T-helper 1 cell (primary cell): ENCODE measurements at places on chromosomes 12 and 14.

- no peak for DNase-seq
These were observed 67.1 kb downstream of the NOC4L start for GRCh38 chr12:132211326-132211725.

DNA sequence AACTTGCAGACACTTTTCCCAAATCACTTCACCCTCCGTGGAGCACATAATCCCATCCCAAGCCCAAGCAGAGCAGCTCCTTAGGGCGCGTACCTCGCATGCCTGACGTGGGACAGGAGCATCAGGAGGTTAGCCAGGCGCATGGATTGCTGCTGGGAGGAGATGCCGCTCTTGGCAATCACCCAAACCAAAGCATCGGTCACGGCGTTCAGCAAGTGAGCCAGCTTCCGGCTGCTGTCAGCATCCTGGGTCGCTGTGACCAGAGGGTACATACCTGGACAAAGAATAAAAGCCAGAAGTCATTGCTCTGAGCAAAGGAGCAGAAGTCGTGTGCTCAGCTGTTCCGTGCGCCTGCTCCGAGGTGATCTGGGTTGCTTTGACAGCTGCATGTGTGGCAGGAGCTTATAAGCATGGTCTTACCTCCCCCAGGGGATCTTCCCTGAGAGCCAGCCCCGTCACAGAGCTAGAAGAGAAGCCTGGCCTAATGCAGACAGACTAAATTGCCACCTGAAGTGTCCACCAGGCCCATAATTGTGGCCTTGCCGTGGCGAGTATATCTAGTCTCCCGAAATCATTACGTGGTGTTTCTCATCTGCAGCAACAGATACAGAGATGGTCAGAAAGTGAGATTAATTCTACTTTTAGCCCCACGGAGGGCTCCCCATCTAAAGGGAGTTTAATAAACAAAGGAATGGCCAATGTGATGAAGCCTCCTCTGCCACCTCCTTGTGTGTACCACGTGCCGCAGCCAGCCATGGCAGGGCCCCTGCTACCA, 59.1 kb downstream of the ESR2 start:
- DNase-seq: no peak

GRCh38 chr14:77885367-77885766, 85.5 kb downstream of the ADCK1 start:
- DNase-seq: no peak

GRCh38 chr12:48946205-48946604, 11.1 kb downstream of the ARF3 start:
- DNase-seq: no peak

GRCh38 chr12:98211909-98212695, 303.3 kb upstream of the TMPO start:
- DNase-seq: no peak

GRCh38 chr12:27498761-27499160, 25.2 kb upstream of the PPFIBP1 start:
- no peak for DNase-seq

GRCh38 chr12:57342207-57342691, 88.6 kb downstream of the R3HDM2 start:
- DNase-seq: no peak

DNA sequence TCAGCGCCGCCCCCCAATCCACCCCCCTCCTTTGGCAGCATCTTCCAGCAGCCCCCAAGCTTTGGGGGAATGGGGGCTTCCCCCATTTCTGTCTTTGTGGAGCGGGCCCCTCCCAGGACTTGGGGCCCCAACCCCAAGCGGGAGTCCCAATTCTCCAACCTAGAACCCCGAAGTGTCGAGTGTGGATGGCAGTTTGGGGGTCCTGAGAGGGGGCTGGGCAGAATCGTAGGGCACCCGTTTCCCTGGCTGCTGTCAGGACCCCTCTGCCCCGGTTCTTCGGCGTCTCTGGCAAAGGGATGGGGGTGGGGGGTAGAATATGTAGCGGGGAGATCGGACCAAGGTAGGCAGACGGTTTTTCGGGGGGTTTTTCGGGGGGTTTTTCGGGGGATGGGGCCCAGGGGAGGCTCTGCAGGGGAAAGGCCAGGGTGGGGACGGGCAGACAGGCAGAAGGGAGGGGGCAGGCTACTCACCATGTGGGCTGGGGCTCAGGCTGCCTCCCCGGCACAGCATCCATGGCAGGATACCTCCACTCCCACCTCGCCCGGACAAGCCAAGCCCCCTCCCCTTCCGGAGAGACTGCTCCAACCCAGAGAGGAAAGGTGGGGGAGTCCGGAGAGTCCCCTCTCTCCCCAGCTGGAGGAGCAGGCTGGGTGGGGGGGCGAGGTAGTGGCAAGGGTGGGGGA, 739 bp downstream of the JPH4 start:
- DNase-seq: no peak

DNA sequence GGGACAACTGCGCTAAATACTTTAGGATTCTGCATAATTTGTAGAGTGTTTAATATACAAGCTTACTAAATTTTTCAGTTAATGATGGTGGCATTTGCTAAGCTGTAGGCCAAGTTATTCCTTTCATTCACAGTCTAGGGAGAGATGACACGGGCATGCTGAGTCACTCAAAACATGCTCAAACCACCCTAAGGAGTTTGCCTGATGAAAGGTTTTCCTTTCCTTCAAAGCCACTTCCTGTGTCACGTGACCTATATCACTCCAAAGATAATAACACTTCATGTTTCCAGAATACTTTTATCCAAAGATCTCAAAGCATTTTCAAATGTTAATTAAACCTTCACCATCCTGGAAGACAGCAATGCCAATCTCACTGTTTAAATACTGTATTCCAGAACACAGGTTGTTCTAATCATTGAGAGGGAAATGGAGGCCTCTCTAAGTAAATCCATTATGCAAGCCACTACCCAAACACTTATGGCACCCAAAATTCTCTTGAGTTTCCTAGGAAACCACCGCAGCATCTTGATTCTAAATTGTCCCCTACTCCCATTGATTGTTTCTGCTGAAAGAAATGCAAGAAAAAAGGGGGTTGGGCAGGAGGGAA, 207.0 kb upstream of the CDKN3 start:
- DNase-seq: no peak

GRCh38 chr12:66008985-66009384, 121.6 kb downstream of the LLPH start:
- no peak for DNase-seq

GRCh38 chr12:89576572-89577220, 50.8 kb upstream of the POC1B start:
- no peak for DNase-seq

- no peak for DNase-seq
These were observed 1.4 kb upstream of the PHC1 start for GRCh38 chr12:8912914-8913313.

- no peak for DNase-seq
These were observed 85.4 kb upstream of the PLXNC1 start for GRCh38 chr12:94062796-94063635.

DNA sequence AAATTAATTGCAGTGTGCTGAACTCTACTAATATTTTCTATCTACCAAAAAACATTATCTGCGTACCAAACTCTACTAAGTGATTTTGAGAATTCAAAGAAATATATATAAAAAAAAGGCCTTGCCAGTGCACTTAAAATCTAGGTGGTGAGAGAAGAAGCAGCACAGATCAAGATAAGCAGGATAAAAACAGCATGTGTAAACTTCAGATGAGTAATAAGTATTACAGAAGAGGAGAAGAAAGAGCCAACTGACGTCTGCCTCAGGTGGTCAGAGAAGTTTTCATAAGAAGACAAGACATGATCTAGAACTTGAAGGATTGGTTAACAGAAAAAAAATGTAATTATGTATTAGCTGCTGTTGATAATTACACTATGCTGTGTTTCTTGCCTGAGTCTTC, 166.4 kb downstream of the DUSP6 start:
- DNase-seq: no peak

DNA sequence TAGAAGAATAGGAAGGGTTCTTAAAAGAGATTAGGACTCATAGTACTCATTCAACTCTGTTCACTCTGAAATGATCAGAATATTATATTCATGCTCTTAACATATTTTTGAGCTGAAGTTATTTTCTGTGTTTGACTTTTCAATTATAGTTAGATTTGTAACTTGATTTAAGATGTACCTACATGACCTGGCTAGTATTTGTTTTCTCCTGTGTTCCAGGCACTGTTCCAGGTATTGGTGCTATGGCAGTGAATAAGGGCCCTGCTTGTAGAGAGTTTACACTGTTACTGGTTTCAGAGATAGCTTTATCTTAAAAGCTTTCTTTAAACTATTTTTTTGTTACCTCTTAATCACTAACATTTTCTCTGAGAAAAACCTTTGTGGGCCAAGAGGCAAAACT, 19.1 kb upstream of the SLC17A8 start:
- no peak for DNase-seq

- no peak for DNase-seq
These were observed 19.0 kb upstream of the SLC6A12 start for GRCh38 chr12:232731-233614.
